Erythroblast (primary cell): ENCODE measurements at places on chromosomes 4 and X.

DNA sequence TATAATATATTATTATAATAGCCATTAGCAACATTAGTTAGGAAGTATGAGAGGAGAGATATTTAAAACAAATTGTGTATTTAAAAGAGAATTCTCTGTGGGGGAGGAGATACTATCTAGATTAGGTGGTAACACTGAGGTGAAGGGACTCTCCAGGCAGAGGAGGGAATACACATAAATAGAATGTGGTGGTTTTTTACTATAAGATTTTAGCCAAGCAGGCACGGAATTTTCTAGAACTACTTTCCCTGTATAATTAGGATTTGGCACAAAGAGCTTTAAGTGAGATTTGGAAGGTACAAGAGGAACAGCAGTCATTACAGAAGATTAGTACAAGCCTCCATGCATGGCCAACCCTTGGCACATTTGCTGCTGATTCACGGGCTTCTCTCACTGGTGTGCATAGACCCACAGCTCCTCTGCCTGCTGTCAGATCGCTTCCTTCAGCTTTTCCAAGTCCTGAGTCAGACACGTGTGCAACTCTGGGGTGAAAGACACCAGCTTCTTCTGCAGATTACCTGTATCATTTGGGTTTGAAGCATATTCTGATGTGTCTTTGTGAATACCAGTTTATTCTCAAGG is 685.5 kb downstream of the KCTD8 start:
- no peak for DNase-seq

DNA sequence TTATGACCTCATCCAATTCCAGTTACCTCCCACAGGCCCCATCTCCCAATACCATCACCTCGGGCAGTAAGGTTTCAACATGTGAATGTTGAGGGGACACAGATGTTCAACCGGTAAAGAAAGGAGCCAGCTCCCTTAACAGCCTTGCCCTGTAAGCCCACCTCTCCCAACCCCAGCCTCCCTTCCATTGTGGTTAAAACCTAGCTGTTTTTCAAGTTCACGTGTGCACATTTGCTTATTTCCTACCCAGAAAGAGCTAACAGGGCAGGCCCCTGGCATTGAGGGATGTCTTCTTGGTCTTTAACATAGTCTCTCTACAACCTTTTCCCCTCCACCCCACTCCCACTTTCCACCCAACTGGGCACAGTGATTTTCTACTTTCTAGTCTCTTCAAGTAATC is 385.7 kb downstream of the FBXW7 start:
- DNase-seq: no peak

GRCh38 chrX:135973025-135973547 is 702 bp downstream of the MMGT1 start:
- DNase-seq: peak; percentile 34

- DNase-seq: no peak
Observed at GRCh38 chr4:177348348-177348747, 38.7 kb downstream of the NEIL3 start.

DNA sequence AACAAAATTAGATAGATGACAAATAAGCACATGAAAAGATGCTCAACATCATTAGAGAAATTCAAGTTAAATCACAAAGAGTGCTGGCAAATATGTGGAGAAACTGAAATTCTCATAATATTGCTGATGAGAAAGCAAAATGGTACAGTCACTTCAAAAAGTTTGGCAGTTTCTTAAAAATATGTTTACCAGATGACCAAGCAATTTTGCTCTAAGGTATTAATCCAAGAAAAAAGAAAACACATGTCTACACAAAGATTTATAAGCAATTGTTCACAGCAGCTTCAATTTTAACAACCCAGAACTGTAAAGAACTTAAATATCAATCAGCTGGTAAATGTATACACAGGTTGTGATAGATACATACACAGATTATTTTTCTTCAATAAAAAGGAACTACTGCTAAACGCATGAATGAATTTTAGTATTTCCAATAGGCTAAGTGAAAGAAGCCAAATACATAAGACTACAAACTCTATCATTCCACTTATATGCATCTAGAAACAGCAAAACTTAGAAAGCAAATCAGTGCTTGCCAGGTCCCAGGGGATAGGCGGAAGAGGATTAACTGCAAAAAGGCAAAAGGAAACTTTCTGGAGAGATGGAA is 11.7 kb downstream of the OTUD4 start:
- peak; percentile 9 for DNase-seq

DNA sequence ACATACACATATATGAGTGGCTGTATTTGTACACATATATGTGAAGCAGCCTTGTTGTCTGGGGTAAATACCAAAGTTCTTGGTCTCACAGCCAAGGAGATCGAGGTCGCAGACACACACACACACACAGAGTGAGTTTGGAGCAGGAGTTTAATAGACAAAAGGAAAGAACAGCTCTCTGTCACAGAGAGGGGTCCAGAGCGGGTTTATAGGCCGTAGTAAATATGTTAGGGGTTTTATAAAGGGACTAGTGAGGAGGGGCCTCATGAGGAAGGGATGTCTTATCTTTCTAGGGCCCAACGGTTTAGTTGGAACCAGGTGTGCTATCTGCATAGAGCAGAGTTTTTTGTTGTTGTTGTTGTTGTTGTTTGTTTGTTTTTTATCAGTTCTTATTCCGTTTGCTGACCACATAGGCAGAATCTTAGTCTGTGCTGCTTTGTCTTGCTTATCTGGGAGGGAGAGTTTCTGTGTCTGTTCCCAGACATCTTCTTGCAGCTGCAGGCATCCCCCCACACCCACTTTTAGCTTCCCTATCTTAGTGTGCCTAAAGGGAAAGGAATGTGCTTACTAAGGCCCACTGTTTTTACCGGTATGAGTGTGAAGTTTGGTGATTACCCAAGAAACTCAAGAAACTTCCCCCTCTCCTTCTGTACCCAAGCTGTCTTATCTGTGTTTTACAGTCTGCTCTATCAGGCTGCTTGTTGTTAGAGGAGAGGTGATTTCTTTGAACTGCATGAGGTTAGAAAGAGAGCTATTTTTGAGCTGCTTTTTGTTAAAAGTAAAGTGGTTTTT is 91.9 kb downstream of the TENT5D start:
- DNase-seq: peak; percentile 90

GRCh38 chr4:772776-773175 is 53.2 kb downstream of the CPLX1 start:
- DNase-seq: no peak

GRCh38 chr4:105568584-105568983 is 16.2 kb downstream of the ARHGEF38 start:
- no peak for DNase-seq

GRCh38 chr4:4344915-4345527 is 41.9 kb upstream of the NSG1 start:
- DNase-seq: no peak

GRCh38 chrX:2595258-2595657 is 94.5 kb upstream of the DHRSX start:
- no peak for DNase-seq

GRCh38 chr4:125704726-125705125 is 390.0 kb downstream of the FAT4 start:
- DNase-seq: no peak

DNA sequence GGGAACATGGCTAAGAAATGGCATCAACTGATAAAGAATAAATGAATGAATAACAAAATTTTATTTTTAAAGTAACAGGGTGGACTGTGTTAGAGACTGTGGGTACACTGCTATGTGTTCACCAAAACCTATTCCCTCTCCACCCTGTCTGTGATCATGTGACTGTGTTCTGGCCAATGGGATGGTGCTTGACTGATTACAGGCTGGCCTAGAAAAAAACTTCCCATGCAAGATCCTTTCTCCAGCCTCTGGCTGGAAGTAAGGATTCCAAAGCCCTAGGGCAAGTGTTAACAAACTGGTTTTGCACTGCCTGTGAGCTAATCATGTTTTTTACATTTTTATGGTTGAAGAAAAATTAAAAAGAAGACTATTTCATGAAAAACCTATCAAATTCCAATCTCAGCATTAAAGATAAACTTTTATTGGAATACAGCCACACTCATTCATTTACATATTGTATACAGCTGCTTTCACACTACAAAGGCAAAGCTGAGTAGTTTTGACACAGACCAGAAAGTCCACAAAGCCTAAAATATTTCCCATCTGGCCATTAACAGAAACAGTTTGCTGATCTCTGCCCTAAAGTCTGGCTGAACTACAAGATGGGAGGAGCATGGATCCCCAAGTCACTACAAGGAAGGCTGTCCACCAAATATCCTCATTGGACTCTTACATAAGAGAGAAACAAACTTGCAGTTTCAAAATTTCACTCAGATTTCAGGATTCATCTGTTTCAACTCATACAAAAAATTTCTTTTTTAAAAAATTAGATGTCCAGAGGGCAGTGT is 133.2 kb downstream of the ARHGAP6 start:
- peak; percentile 24 for DNase-seq

DNA sequence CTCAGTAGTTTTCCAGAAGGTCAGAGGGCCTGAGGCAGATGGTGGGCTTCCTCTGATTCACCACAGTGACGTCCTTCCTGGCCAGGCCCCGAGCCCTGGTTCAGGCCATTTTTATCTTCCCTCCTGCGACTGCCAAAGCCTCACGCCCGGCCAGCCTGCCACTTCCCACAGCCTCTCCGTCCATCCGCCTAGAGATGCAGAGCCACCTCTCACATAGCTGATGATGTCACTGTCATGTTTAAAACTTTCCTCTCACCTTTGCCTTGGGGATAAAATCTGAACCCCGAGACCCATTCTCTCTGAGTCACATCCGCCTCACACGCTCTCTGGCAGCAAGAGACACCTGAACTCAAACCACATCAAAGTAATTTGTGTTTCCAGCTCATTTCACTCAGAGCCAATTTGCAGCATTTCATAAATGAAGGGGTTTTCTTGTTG is 175.3 kb downstream of the QDPR start:
- DNase-seq: no peak

- DNase-seq: no peak
Observed at GRCh38 chrX:20456971-20457370, 190.3 kb upstream of the RPS6KA3 start.

GRCh38 chr4:102172341-102172740 is 172.9 kb downstream of the SLC39A8 start:
- DNase-seq: no peak

GRCh38 chrX:63250253-63250868 is 100.8 kb downstream of the SPIN4 start:
- no peak for DNase-seq

GRCh38 chr4:137703195-137703594 is 170.9 kb upstream of the PCDH18 start:
- no peak for DNase-seq

- no peak for DNase-seq
Observed at GRCh38 chrX:85592980-85593379, 213.5 kb upstream of the POF1B start.

DNA sequence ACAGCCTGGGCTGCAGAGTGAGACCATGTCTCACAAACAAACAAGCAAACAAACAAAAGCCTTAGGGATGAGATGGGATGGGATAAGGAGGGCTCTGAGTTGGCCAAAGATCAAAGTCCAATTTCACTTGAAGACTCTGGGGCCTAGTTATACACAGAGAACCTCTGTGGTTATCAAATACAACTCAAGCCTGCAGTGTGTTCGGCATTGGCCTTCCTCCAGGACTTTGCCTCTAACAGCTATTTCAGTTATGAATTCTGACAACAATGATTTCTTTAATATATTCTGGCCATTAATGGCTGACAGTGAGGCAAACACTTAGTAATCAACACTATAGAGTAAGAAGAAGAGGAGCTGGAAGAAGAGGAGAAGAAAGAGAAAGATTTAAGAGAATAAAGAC is 171.1 kb downstream of the PDGFRA start:
- no peak for DNase-seq

- DNase-seq: no peak
Observed at GRCh38 chrX:120813982-120814381, 61.7 kb downstream of the CT47B1 start.

- no peak for DNase-seq
Observed at GRCh38 chr4:161121451-161121850, 1042.3 kb downstream of the FSTL5 start.

DNA sequence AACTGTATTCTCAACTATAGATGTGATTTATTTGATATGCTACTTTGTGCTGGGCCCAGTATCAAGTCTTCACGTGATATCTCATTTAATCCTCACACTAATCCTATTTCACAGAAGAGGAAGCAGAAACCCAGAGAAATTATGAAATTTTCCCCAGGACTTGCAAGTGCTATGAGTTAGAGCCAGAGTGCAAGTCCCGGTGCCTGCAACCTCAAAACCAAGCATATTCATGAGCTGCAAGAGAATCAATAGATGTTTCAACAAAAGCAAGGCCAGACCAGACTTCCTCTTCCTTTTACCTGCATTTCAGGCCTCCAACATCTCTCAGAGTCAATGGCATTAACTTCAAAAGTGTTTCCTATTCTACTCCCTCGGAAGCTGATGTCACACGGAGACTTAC is 92.2 kb upstream of the GATB start:
- no peak for DNase-seq

DNA sequence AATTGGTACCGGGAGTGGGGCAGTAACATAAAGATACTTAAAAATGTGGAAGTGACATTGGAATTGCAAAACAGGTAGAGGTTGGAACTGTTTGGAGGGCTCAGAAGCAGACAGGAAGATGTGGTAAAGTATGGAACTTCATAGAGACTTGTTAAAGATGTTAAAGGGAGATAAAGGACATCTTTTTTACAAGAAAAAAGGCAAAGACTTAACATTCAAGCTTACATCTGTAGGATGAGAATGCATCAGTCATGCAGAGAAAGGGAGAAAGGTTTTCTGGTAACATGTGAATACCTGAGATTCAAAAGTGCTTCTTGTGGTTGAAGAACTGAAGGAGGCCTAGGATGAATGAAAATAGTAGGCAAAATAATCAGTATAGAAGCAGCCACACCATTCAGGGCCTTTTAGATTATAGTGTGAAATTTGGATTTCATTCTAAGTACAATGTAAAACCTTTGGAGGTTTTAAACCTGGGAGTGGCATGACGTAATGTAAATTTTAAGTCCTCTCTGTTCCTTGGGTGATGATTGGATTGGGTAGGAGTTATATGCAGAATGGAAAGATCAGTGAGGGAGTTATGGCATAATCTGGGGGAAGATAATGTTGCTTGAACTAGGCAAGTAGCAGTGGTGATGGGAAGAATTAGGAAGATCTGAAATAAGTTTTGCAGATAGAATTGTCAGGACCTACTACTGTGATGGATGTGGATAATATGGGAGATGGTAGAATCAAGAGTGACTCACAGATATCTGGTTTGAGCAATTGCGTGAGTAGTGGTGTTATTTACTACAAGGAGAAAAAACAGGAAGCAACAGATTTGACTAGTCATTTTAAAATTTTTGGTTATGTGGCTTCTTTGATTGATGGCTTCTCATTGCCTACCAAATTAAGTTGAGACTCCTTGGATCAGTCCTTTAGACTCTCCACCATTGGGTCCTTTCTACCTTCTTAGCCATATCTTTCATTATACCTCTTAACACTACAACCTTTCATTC is 138.7 kb downstream of the VSIG4 start:
- no peak for DNase-seq

DNA sequence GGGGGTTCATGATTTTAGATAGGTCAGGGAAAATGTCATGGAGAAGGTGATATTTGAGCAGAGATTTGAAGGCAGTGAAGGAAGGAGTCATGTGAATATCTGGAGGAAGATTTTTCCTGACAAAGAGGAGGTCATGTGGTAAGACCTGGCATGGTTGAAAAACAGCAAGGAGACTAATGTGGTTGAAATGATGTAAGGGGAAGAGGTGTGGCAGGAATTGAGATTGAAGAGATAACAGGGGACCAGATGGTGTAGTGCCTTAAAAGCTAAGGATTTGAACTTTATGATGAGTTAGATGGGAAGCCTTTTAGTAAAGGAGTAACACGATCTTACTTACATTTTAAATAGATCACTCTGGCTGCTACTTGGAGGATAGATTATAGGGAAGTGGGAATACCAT is 210.9 kb downstream of the RTL9 start:
- no peak for DNase-seq

- peak; percentile 63 for DNase-seq
Observed at GRCh38 chrX:153968754-153969124, 2.9 kb downstream of the HCFC1 start.
